Muscle of back (tissue), 13 donors: ENCODE measurements at places on chromosomes 5 and 9.

DNA sequence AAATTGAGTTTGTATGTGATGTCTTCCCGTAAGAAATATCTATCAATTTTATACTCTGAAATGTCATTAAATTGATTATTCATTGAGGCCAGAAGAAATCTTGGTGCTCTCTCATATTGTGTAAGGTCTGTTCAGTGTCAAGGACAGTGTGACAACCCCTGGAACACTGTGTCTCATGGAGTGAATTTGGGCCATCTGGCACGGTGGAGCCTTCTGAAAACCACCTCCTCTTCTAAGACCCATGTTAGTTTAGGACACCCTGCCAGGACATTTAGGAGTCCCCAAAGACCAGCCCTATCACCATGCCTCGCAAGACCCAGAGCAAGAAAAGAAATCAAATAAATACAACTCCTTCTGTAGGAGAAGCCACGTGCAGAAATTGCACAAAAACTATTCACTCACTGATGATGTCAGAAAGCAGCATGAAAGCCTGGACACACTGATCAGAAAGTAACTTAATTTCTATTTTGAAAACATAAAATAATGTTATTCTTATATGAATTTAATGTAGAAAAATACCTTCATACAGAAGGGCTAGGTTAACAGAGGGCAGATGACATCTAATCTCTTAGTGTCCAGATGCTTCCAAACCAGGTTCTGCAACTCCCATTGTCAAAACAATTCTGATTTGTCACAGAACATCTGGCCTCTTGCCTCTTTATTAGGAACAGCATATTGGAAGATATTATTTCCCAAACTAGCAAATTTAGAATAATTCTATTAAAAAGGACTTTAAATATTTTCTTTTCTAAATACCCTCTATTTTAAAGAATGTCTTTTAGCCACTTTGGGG is 298.8 kb downstream of the NR2F1-AS1 start:
- DNase-seq = no peak

DNA sequence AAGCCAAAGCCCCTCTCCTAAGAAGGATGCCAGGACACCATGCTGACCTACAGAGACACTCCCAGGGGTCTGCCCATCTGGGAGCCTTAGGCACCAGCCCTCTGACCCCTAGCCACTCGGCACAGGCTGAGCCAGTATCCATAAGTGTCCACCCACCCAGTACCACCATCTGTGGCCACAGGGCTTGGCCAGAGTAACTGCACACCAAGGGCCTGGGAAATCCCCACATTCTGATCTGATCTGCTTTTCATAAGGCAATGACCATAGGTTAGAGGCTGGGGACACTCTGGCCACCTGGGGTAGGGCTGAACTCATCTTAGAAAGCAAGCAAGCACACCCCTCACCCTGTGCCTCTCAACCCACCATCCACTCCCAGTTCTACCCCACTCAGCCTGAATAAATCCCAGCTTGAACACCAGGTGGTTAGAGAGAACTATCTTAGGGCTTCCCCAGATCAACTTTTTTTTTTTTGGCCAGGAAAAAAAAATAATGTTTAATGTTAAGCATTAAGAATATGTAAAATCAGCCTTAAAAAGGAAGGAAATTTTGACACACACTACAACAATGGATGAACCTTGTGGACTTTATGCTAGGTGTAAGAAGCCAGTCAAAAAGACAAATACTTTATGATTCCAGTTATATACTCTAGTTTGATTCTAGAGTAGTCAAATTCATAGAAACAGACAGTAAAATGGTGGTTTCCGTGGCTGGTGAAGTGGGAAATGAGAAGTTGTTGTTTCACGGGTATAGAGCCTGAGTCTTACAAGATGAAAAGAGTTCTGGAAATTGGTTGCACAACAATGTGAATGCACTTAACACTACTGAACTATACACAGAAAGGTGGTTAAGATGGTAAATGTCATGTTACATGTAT is 6.2 kb downstream of the GNPDA1 start:
- no peak for DNase-seq

DNA sequence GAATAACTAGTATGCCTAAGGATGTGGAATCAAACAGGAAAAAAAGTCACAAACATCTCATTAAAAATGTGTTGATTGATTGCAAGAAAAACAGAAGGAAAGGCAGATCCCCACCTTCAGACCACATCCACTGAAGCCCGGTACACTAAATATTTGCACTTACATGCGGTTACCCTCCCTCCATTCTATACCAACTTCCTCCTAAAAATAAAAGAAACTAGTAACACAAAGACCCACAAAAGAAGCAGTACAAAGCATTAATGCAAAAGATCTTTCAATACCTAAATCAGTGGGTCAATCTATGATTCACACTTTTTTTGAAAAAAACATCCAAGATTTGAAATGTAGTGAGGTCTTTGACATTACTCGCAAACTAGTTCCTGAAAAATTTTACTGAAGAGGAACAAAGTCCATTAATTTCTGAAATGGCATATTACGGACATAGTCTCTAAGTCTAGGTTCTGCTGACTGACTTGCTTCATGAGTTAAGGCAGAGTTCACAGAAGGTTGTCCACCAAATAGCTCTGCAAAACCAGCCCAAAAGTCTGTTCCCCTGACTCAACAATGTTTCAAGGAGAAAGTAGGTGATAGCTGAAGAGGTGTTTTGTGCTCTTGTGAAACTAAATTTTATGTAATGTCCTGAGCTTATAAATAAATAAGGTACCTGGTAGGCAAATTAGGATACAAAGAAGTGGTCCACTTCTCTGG is 100.7 kb downstream of the PAM start:
- DNase-seq = no peak

DNA sequence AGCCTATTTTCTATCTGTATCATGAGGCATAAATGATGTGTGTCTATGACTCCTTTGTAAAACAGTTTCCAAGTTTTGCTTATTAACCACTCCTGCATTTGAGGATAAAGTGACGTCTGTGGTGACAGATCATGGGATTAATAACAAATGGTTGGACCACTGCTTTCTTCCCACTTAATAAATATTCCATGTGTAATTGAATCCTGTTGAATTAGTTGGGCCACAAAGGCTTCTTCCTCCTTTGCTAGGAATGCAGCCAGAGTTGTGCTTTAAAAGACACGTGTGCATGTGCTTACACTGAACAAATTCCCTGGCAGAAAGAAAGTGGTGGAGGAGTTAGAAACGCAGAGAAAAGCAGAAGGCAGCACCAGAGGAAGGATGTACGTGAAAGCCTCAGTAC is 150.2 kb downstream of the ACTBL2 start:
- peak; percentile 88 for DNase-seq
